CD8-positive, alpha-beta memory T cell (primary cell): ENCODE measurements at places on chromosomes 12 and 14. TPM values are rescaled to one million over a fixed set of nuclear protein-coding genes. Genes with fewer than 3 reads are reported as not detected.

Gene HOXC12
- not detected for total RNA-seq

Gene TAMALIN
- 8.4 TPM for total RNA-seq

Gene CCDC175
- not detected for total RNA-seq

Gene PTGDR
- total RNA-seq: 0.66 TPM

Gene RNASE4
- 0.57 TPM for total RNA-seq

Gene LALBA
- not detected for total RNA-seq

Gene YY1
- 116 TPM for total RNA-seq

Gene IL26
- 0.88 TPM for total RNA-seq

Gene ZC2HC1C
- 2.2 TPM for total RNA-seq

Gene ACRBP
- total RNA-seq: 2.0 TPM

Gene MAP1LC3B2
- 0.96 TPM for total RNA-seq

Gene LYZ
- total RNA-seq: 8.7 TPM

Gene ANO2
- not detected for total RNA-seq

Gene TMTC1
- total RNA-seq: not detected

Gene NEUROD4
- not detected for total RNA-seq

Gene MED13L
- total RNA-seq: 49.7 TPM

Gene BCL2L14
- 0.20 TPM for total RNA-seq

Gene RABGGTA
- total RNA-seq: 41.8 TPM

Gene LGR5
- not detected for total RNA-seq

Gene GPR132
- 51.3 TPM for total RNA-seq

Gene MYH6
- not detected for total RNA-seq

Gene P2RX7
- total RNA-seq: 4.3 TPM

Gene TRIM9
- 1.0 TPM for total RNA-seq

Gene OTOGL
- not detected for total RNA-seq

Gene NDRG2
- 4.8 TPM for total RNA-seq

Gene RFLNA
- total RNA-seq: not detected

Gene CACNA2D4
- total RNA-seq: 6.5 TPM
